ENCODE measurements at places on chromosomes 1 and 21.
A peak's percentile ranks its signal among the peaks of the same experiment; 100 is the strongest.

DNA sequence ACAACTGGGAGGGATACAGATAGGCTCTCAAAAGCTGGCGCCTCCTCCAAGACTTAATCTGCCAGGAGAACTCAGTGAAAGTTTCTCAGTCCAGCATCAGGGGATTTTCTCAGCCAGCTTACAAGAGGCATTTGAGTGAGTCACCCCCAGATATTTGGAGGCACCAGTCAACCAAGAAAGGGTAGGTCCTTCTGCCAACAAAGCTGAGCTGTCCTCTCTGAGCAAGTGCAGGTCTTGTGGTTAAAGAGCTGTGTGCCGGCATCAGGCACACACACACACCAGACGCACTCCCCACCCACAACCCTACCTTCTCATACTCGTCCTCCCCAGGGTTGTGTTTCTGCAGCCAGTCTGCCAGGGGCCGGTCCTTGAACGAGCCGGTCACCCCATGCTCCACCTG, 27.0 kb upstream of the PPP1R15B start:
- DNase-seq: no peak

GRCh38 chr1:109306832-109307273, at the start of gene MYBPHL:
MYBPHL (minus strand) TSS chr1:109307011; CDS start chr1:109306991, 20 bp downstream.
- DNase-seq: no peak

DNA sequence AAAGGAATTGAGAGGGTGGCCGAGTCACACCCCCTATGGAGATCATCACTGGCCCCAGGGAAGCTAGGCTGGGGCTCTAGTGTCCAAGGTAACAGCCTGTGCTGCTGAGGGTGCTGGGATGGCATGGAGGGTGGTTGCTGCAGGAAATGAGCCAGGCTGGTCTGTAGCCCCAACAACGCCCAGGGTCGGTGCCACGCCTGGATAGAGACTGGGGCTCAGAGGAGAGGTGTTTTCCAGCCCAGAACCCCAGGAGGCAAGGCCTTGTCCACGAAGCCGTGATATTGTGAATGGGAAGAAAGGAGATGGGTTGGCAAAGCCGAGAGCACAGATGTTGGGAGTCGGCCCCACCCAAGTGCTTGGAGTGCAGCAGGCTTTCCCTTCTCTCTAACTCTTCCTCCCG, 68.9 kb upstream of the ACTRT2 start:
- no peak for DNase-seq

GRCh38 chr21:44459712-44460440, 4.6 kb downstream of the LRRC3 start:
- no peak for DNase-seq

- peak; percentile 3 for DNase-seq
Measured at GRCh38 chr1:233113009-233113879, 162.8 kb downstream of the NTPCR start.

GRCh38 chr1:38992412-38993111, 1.5 kb downstream of the AKIRIN1 start:
- no peak for DNase-seq

GRCh38 chr1:181032535-181032934, 1.2 kb upstream of the MR1 start:
- DNase-seq: no peak

- DNase-seq: no peak
Measured at GRCh38 chr1:8212580-8213031, 105.3 kb upstream of the SLC45A1 start.

GRCh38 chr1:153441238-153441755, 19.2 kb downstream of the S100A7 start:
- no peak for DNase-seq

- DNase-seq: no peak
Measured at GRCh38 chr1:201004732-201005131, 18.8 kb downstream of the KIF21B start.

GRCh38 chr1:55767171-55767570, 552.0 kb upstream of the USP24 start:
- no peak for DNase-seq

DNA sequence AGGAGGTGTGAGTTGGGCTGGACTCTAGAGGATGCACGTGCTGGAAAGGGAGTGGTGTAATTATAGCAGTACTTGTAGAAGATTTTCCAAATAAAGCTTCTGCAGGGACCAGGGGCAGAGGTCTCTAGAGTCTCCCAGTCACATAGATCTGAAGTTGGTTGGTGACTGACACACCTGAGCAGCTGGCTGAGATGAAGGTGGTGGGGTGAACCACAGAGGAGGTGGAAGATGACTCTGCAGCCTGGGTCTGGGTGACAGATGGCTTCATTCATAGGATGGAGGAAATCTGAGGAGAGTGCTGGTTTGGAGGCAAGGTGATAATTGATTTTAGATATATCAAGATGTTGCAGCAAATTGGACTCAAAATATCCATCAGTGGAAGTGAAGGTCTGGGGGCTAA, 178.9 kb upstream of the IVNS1ABP start:
- no peak for DNase-seq

GRCh38 chr1:208527156-208527555, 283.0 kb upstream of the PLXNA2 start:
- DNase-seq: no peak

DNA sequence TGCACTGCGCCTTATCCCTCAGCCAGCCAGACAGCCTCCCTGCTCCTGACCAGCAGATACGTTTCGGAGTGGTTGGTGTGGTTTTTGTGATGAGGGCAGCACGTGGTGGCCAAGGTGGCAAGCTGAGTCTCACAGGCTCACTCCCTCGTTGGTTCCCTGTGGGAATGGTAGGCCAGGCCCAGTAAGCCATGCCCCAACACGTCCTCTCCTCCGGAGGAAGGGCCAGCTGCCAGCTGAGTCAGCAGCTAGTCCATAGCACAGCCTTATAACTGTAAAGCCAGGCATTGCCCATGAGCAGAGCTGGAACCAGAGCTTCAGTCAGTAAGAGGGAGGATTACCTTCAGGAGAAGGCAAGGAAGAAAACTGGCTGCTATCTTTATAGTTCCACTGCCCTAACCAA, 29.5 kb downstream of the SZRD1 start:
- no peak for DNase-seq

- no peak for DNase-seq
Measured at GRCh38 chr1:160158031-160158430, 6.6 kb downstream of the ATP1A4 start.

DNA sequence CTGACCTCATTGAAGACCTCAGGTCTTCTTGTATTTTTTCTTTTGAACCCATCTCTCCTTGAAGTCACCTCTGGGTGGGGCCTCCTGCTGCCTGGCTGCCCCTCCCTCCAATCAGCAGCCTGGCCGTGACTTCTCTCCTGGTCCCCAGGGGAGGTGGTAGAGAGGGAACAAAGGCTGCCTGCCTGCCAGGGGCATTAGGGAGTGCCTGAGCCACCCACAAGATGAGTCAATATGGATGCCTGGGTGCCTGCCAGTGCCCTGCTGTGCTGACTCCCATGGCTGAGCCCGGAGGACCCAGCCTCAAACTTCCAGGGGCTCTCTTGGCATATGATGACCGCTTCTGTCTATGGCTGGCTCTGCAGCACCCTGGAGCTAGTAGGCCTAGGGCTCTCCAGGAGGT, 5.3 kb upstream of the CDCP2 start:
- no peak for DNase-seq

GRCh38 chr1:79524126-79524525, 517.6 kb upstream of the ADGRL4 start:
- no peak for DNase-seq

GRCh38 chr1:45035631-45036301, 23.7 kb downstream of the UROD start:
- DNase-seq: no peak

- DNase-seq: no peak
Measured at GRCh38 chr21:14538483-14538882, 7.6 kb downstream of the SAMSN1 start.

GRCh38 chr1:44346878-44347277, 8.2 kb downstream of the ERI3 start:
- no peak for DNase-seq

GRCh38 chr1:18954270-18955071, 2.0 kb downstream of the IFFO2 start:
- no peak for DNase-seq

DNA sequence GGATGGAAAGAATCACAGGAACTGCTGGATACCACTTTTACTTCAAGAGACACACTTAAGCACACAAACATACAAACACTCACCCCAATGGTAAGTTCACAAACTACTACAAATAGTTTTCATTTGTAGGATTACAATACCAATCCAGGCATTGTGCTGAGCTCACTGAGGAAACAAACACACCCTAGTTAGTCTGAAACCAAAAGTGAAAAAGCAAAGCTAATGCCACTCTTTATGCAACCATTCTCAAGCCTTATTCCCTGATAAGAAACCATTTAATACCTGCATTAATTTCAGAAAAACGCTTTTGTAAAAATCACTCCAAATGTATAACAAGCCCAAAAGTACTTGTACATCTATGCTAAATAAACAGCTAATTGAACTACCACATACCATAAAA, 38.3 kb downstream of the RNF115 start:
- no peak for DNase-seq

GRCh38 chr1:180026556-180026955, 71.9 kb downstream of the CEP350 start:
- DNase-seq: no peak

DNA sequence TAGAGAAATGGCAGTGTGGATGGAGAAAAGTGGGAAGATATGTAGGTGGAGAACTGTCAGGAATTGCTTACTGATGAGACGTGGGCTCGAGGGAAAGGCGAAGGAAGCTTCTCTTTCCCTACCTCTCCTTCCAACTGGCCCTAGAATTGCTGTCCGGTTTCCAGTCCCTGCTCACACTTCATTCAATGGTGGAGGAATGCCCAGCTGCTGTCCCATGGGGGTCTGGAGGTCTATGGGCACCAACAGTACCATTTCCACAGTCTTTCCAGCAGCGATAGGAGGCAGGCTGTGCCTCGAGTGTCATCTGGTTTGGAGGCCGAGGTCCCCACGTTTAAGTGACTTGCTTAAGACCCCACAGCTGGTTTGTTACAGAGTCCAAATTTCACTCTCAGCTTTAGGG, 31.5 kb upstream of the CD1D start:
- no peak for DNase-seq

- no peak for DNase-seq
Measured at GRCh38 chr1:76781447-76781846, 85.8 kb upstream of the ST6GALNAC5 start.

GRCh38 chr1:245687636-245688535, 533.1 kb downstream of the KIF26B start:
- no peak for DNase-seq

DNA sequence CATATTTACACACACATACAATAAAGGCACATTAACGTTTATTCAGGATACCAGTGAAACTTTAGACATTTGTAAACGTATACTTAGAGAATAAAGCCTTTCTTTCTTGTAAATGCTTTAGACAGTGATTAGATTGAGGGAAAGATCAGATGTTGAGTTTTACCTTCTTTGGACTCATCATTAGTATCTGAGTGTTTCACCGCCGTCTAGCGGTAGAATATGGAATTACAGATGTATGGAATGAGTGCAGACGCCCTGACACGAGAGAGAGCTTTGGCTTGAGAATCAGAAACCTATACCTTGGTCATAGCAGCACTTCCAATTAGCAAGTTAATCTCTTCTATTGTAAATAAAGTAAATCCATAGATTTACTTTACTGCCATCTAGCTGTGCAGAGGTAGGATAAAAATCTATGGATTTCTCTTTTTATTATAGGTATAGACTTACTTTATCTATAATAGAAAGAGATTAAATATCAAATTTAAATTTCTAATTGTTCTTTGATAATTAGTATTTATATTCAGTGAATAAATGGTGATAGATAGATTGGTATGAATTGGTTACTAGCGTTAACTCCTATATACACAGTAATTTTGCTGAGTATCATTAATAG, 12.6 kb downstream of the FLG2 start:
- DNase-seq: no peak

DNA sequence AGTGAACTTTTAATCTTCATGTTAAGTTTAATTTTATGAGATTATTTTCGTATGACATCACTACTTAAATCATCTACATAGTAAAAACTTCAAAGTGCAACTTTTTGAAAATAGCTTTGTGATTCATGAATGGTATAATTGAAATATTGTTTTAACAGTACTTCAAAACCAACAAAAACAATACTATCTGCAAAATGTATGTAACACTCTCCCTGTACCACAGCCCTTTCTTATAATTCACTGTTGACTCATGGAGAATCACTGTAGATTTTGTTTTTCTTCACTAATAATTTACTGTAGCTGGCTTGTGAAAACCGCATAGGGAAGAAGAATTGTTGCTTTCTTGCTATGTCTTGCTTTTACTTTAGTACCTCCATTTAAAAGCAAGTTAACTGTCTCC, 301.4 kb upstream of the ADAMTS5 start:
- DNase-seq: no peak

DNA sequence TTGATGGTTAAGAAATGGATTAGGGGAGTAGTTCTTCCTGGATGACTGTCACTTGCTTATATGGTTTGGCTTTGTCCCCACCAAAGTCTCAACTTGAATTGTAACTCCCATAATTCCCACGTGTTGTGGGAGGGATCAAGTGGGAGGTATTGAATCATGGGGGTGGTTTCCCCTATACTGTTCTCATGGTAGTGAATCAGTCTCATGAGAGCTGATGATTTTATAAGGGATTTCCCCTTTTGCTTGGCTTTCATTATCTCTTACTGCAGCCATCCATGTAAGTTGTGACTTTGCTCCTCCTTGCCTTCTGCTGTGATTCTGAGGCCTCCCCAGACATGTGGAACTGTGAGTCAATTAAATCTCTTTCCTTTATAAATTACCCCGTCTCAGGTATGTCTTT, 1621.1 kb downstream of the MRPL39 start:
- no peak for DNase-seq

DNA sequence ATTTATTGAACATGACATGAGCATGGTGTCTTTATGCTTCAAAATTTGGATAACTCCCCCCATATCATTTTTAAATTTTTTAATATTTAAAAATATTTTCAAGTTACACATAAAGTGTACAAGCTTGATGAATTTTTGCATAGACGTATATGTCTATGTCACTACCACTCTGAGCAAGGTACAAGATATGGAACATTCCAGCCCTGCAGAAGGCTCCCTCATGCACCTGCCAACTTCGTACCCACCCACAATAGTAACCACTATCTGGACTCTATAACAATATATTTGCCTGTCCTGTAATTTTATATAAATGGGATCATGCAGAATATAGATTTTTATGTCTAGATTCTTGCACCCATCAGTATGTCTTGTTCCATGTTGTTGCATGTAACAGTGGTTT, 74.5 kb downstream of the CNST start:
- no peak for DNase-seq

GRCh38 chr1:66725885-66726665, 26.2 kb upstream of the DYNLT5 start:
- no peak for DNase-seq

DNA sequence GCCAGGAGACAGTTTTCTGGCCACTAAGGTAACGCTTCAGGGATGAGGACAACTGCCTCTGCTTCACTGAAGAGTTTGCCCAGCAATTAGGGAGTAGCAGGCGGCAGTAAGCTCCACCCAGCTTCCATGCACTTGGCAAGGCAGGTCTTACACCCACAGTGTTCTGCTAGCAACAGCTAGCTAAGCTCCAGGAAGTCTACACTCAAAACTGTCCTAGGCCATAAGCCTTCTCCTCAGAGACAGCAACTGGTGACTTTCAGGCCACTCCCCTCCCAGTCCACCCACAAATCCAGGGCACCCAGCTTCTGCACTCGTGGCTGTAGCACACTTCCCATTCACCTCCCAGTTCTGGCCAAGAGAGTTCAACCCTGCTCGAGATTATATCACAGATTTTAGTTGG, 47.3 kb downstream of the KMO start:
- DNase-seq: no peak

GRCh38 chr21:37210130-37210529, 57.0 kb downstream of the VPS26C start:
- DNase-seq: no peak

GRCh38 chr1:81679942-81680341, 120.8 kb upstream of the ADGRL2 start:
- no peak for DNase-seq
